Stimulated activated CD8-positive, alpha-beta memory T cell treated with anti-CD3 and anti-CD28 coated beads, Interleukin-4, amount 100 ng/mL, for 4 hours (primary cell): ENCODE measurements at places on chromosomes 11 and 22.

DNA sequence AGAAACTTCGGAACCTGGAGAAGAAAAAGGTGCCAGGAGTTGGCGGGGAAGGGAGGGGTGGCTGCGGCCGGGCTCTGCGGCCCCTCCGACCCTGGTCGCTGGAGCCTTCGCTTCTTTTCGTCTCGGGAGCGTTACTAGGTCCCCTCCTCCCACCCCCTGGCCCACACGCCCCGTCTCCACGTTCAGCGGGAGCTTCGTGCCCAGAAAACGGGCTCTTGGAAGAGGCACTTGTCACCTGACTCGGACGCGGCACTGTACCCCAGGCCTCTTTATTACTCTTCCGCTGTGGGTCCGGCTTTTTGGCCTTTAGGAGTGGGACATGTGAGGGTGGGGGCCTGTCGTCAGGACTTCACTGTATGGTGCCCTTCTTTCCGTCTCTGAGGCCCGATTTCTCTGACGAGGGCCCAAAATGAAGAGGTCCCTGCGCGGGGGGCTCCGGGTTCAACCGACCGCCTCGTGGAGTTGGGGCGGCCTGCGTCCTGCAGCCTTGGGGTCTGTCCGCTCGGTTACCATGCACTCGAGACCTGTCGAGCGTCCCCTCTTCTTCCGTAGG, 1.2 kb downstream of the CAPRIN1 start:
- DNase-seq = peak; percentile 4

DNA sequence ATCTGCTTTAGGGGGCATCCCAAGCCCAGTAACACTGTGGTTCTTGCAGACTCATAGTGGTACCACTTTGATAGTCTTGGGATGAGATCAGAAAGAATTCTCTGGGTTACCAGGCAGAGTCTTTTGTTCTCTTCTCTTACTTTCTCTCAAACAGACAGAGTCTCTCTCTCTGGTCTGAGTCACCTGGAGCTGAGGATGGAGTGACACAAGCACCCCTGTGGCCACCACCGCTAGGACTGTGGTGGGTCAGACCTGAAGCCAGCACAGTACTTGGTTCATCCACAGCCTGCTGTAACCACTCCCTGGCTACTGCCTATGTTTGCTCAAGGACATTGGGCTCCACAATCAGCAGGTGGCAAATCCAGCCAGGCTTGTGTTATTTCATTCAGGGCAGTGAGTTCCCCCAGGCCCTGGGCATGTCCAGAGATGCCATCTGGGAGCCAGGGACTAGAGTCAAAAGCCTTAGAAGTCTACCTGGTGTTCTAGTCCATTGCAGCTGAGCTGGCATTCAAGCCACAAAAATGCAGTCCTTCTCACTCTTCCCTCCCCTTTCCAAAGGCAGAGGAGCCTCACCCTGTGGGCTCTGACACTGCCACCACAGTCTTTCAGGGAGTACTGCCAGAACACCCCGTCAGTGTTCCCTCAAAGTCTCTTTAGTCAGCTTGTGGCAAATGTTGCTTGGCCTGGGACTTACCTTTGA, 29.9 kb downstream of the ENDOD1 start:
- DNase-seq = no peak

DNA sequence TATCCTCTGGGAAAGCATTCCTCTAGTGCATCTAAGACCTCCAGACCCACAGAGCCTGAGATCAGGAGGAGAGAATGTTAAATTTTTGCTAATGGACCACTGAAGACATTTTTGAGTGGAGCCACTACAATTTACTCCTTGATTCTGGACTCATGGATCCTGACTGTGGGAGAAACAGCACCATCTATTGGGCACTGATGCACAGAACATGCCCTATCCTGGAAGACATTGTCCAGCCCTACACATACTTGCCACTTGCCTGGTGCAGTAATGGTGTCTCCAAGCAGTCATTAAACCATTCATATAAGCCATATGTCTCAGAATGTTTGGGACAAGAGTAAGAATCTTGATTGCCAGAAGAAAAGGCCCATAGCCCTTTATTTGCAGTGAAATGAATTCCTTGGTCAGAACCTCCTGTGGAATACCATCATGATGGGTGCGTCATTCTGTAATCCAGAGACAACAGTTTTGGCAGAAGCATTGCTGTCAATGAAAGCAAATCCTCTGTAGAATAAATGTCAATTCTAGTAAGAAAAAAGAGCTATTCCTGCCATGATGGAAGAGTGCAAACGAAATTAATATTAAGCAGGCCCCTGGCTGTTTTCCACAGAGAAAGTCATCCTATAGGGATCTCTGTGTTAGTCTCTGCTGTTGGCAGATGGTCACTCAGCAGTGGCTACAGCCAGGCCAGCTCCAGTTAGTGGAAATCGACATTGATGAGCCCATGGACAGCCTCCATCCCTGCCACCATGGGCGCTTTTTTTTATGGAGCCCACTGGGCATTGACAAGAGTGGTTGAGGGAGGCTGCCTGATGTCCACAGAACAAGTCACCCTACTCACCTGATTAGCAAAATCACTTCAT, 43.5 kb downstream of the GGTLC2 start:
- DNase-seq = no peak

GRCh38 chr22:38655519-38656255, 505 bp downstream of the FAM227A start:
- DNase-seq = no peak

GRCh38 chr11:102377891-102378290, 30.9 kb downstream of the BIRC2 start:
- DNase-seq = no peak
